ENCODE measurements at places on chromosomes 2 and 18.

GRCh38 chr18:43571078-43571689, 293.9 kb upstream of the SYT4 start:
- peak; percentile 9 for DNase-seq

GRCh38 chr18:8463791-8464190, 145.4 kb upstream of the RAB12 start:
- no peak for DNase-seq

GRCh38 chr18:75123113-75123512, 85.8 kb downstream of the PTGR3 start:
- DNase-seq, result no peak

DNA sequence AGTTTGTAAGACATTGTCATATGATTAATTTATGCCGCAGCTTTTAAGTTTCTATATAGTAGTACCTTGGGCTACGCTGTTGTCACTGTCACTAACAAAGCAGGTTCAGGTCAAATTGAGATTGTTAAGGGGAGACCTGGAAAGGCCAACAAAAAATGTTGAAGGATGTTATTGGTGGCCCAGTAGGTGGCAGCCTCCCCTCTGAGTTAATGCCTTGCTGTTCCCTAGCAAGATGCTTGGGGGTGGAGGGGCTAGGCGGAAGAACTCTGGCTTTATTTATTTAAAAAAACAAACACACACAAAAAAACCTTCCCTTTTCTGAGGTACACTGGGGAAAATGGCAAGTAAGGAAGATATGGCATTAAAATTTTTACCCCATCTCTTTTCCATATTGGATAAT, 128.3 kb upstream of the ATP5MC3 start:
- DNase-seq, result peak; percentile 36

GRCh38 chr2:38207168-38207567, 131.2 kb upstream of the CYP1B1 start:
- peak; percentile 33 for DNase-seq

GRCh38 chr18:2655954-2656236, 369 bp downstream of the SMCHD1 start:
- no peak for DNase-seq

- no peak for DNase-seq
Measured at GRCh38 chr2:7108792-7109532, 191.8 kb downstream of the RNF144A start.

DNA sequence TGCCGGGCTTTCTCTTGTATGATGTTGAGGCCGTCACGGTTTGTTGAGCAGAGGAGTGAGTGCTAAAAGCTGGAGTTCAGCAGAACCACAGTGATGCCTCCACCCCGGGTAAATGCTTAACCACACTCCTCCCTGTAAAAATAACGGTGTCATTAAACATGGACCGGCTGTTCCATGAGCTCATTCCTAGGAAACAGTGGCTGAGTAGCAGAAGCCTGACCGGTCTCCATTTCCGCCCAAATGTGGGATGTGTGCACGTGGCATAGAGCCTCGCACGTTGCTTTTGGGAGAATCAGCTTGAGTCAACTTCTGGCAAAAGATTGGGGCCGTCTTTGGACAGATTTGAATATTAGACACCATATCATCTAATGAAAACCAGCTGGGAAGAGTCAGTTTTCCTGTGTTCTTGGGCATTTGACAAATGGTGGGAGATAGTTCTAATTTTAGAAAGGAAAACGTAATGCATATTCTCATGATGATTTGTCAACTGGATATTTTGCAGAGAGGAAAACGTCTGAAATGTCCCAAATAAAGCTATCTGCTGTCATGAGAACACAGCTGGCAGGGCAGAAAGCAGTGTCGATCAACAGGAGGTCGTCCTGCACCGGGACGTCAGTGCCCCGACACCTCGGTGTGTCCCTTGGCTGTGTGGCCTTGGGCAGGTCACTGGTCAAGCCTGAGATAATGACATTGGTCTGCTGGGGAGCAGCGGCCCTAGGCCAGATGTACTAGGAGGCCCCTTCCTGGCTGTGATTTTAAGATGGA, 42.4 kb downstream of the LRRFIP1 start:
- DNase-seq, result peak; percentile 100

- no peak for DNase-seq
Measured at GRCh38 chr2:71063216-71063615, 5.2 kb upstream of the NAGK start.

DNA sequence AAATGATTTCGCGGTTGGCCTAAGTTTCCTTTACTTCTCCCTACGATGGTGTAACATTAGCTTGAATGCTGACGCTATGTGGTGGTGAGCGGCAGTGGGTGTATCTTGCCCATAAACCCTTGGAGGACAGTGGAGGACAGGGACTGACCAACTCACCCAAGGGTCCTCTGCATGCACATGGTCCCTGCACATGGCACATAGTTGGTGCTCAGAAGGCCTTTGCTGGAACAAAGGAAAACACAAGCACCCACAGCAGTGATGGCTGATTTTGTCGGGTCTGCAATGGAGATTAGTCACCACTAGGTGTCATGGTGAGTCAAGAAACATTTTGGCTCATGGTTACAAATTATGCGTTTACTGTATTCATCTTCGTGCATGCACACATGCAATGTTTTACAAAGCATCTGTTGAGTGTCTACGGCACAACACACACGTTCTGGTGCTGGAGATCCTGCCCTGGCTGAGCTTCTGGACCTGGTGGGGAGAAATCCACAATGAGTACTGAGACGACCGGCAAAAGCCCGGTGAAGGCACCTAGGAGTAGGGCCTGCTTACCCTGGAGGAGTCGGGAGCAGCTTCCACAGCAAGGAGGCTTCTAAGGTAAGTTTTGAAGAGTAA, 44.0 kb downstream of the PDCL3 start:
- peak; percentile 18 for DNase-seq

GRCh38 chr2:157305723-157306110, 19.9 kb downstream of the ERMN start:
- DNase-seq, result no peak

- DNase-seq, result no peak
Measured at GRCh38 chr2:123448801-123449200, 576.3 kb upstream of the CNTNAP5 start.

DNA sequence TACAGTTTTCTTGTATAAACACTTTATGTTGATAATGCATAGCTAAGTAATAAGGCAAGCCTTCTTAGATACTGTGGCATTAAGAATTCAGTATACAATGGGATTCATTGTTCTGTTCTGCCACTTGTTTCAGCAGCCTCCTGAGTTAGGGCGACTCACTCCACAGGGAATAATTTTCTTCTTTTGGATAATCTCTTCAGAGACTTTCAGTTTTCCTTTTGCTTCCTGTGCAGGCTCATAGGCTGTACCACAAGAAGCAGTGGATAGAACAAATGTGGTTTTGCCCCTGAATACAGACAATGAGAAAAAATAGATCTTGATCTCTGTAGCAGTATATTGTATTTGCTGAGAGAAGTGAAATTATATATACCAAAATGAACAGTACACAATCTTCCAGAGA, 298.0 kb downstream of the ZNF407 start:
- no peak for DNase-seq

DNA sequence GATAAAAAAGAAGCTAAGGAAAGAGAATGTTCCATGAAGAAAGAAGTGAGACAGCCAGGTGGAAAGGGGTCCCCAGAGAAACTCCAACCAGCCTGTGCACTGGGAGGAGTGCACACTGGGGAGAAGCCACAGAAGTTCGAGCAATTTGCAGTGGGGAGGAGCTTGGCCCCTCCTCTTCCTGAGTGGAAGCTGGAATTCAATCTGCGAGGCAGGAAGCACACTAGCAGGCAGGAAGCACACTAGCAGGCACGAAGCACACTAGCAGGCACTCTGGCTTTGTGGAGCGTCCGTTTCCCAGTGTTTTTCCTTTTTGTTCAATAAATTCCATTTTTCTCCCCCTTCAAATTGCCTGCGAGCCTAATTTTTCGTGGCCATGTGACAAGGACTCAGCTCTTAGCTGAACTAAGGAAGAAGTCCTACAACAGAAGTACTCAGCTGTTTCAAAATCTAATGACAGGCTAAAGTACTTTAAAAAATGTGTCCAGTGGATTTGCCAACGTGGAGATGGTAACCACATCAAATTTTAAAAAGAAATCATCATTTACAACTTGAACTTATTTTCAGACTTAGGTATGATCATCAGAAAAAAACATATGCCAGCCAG, 21.4 kb upstream of the SPIRE1 start:
- DNase-seq, result peak; percentile 66

GRCh38 chr2:7880126-7880525, 801.7 kb upstream of the ID2 start:
- no peak for DNase-seq
